T-helper 17 cell (primary cell): ENCODE measurements at places on chromosomes 3 and 15.

GRCh38 chr3:64748244-64748904 is 60.6 kb upstream of the ADAMTS9 start:
- no peak for DNase-seq

DNA sequence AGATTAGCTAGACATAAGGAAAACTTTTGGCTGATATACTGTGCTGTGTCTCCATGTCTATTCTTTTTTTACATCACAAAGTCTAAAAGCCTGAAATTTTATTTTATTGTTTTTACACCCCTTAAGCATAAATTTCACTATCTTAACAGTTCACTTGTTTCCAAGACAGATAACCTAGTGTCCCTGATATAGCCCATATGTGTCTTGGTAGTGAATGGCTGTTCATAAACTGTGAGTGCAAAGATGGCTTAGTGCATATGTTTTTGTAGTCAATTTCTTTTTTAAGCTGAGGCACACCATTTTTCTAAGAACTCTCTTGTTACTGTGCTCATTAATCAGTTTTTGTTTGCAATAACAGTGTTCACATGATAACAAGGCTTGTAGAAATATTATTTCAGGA is 381.1 kb downstream of the OXSM start:
- no peak for DNase-seq

GRCh38 chr3:151327571-151328198 is 1.7 kb downstream of the P2RY13 start:
- DNase-seq = no peak

- DNase-seq = no peak
Measured at GRCh38 chr15:38547255-38547997, 17.2 kb downstream of the RASGRP1 start.

DNA sequence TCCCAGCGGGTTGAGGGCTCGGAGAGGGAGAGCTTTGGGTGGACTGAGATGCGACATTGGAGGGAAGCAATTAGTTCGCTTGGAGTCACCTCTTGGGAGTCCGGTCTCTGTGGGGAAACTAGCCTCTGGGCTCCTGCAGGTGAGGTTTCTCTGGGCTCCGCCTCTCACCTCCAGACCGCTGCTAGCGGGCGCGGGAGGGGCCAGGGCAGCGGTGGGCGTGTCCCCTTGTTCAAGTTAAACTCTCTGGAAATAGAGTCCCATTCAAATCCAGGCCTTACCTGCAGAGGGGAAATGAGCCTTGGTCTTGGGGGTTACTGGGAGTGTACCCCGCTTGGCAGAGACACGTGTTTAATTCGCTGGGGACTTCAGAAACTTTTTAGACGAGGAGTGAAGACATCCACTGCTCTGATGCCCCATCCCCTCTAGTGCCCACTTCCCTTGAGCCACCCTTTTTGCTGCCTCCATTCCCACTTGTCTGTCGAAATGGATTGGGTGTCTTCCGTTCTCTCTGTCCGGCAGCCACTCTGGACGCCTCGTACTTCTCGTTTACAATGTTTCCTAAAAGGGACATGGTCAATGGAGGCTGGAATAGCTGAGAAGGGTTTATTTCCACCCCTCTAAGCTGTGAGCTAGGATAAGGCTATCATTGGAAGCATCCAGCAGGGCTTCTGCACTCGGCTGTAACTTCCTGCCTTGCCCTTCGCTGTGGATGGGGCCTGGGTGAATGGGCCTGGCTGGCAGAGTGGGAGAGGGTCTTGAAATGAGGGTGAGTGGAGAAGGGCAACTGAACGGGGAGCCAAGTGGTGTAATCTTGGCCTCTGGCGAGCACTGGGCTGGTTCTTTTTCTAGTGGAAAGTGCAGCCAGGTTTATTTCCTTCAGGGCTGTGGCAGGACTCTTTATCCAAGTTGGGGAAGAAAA is 1.1 kb downstream of the MITF start:
- DNase-seq = no peak

GRCh38 chr15:73375755-73376305 is 7.1 kb upstream of the HCN4 start:
- no peak for DNase-seq

DNA sequence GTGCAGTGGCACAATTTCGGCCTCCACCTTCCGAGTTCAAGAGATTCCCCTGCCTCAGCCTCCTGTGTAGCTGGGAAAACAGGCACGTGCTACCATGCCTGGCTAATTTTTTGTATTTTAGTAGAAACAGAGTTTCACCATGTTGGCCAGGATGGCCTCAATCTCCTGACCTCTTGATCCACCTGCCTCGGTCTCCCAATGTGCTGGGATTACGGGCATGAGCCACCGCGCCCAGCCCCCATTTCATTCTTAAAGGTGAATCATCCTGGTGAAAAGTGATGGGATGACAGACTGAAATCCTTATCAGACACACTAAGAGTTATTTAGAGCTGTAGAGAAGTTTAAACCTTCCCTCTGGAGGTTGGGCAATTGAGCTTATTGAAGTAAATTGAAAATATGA is 24.1 kb upstream of the SERPINI2 start:
- no peak for DNase-seq

DNA sequence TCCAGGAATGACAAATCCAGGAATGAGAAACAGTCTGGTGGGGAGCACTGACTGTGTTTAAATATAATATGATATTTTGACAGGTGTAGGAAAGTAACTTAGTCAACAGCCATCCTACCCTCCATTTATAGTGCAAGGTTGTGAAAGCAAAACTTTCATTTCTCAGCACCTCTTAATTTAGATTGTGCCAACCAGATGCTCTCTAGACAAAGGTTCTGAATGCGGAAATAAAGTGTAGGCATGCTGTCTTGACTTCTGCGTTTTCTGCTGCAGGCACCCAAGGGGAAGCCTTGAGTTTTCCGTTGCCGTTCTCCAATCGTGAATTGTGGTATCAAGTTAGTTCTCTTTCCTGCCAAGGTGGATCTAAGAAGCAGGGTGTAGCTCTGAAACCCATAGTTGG is 261.9 kb upstream of the SUCLG2 start:
- DNase-seq = no peak

DNA sequence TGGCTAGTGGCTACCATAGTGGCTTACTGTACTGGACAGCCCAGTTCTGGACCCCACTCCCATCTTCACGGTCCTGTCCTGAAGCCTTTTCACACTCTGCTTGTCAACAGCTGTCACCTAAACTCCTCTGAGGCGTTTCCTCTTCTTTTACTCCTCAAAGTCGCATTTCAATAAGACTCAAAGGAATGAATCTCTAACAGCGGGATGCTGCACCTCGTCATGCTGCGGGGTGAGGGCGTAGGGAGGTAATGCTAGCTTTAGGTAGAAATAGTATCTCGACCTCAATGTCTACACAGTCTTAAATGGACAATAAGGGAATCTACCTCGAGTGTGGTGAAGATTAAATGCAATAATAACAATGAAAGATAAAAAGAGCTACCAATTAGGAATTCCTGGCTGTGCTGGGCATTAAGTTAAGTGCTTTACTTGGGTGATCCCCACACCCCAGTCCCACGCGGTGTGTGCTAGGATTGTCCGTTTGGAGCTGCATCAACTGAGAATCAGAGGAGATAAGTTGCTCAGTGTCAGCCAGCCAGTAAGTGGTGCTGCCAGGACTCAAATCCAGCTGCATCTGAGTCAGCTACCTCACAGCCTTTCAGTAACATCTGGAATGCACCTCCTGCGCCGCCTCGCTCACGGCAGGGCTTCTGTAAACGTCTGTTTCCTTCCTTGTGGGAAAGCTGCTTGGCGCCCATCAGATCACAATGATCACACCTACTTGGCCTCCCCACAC is 14.0 kb downstream of the PLA2G4D start:
- DNase-seq = no peak

DNA sequence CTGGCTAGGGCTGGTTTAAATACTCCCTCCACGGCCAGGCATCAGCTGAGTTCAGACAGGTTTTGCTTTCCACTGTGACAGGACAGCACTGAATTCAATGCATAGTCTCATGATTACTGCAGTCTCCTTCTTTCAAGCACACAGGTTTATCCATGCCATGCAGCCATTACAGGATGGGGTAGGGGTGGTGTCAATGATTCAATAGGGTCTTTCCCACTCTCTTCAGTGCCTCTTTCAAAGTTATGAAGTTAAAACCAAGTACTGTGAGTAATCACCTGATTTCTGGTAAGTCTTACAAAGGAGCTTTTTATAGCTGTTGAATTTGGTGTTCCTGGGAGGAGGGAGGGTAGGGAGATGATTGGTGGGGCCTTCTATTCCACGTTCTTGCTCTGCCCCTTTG is 47.2 kb downstream of the TMEM212 start:
- DNase-seq = no peak

- no peak for DNase-seq
Measured at GRCh38 chr3:193544289-193544688, 10.4 kb downstream of the ATP13A4 start.
